ENCODE measurements at places on chromosomes 6 and 20. TPM values are rescaled to one million over a fixed set of nuclear protein-coding genes. Genes with fewer than 3 reads are reported as not detected.

GRCh38 chr6:51299621-51300380 lies 481.1 kb downstream of the TFAP2B start:
- DNase-seq, result no peak

- DNase-seq, result no peak
Measured at GRCh38 chr20:21145424-21145823, 19.5 kb downstream of the KIZ start.

GRCh38 chr6:43801495-43802181 lies 31.6 kb downstream of the VEGFA start:
- DNase-seq, result no peak

- DNase-seq, result no peak
Measured at GRCh38 chr6:19857703-19858102, 20.5 kb downstream of the ID4 start.

The RAMACL gene
- 1.9 TPM for total RNA-seq

Measured in kidney (tissue), 22 donors.